ENCODE measurements at places on chromosomes 2 and 18. TPM values are rescaled to one million over a fixed set of nuclear protein-coding genes. Genes with fewer than 3 reads are reported as not detected.

DNA sequence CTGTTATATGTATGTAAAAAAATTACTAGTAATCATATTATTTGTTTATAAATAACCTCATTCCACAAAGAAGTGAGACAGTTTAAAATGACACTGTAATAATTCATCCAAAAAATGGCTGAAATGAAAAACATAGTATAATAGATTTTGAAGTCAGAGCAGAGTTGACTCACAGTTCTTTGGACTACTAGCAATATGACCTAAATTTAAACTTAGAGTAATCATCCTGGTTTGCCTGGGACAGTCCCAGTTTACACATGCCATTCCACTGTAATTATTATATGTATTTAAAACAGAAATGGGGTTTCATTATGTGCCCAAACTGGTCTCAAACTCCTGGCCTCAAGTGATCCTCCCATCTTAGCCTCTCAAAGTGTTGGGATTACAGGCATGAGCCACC lies 48.3 kb downstream of the CCDC88A start:
- no peak for DNase-seq
- H3K4me3 ChIP-seq, result no peak overlapping the region
- no peak overlapping the region for H3K27ac ChIP-seq
- H3K36me3 ChIP-seq, result peaks cover 13% of the 10 kb centered on the region

- H3K27me3 ChIP-seq, result no peaks in the 10 kb centered on the region
- peaks cover 6% of the 10 kb centered on the region for H3K4me1 ChIP-seq
- H3K4me3 ChIP-seq, result no peak overlapping the region
- no peak overlapping the region for H3K27ac ChIP-seq
- H3K36me3 ChIP-seq, result peaks cover 68% of the 10 kb centered on the region
- DNase-seq, result no peak
These were observed 10.9 kb downstream of the FAM98A start for GRCh38 chr2:33588232-33588631.

GRCh38 chr2:47598476-47598875 lies 184.5 kb upstream of the MSH6 start:
- H3K4me1 ChIP-seq, result no peaks in the 10 kb centered on the region
- no peaks in the 10 kb centered on the region for H3K36me3 ChIP-seq
- no peak overlapping the region for H3K27ac ChIP-seq
- DNase-seq, result no peak

DNA sequence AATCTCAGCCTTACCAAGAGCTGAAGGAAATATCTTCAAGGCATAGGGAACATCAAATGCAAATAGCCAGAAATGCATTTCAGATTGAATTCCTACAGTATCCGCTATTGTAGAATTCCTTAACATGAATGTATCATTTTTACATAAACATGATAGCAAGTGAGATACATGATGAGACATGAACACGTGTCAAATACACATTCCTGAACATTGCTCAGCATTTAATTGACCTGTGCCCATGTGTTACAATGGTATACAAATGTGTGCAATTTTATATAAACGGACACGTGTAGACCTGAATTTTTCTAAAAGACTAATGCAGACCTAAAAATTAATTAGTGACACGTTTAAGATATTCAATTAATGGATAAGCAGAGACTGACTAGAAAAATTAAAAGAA lies 133.0 kb upstream of the TLK1 start:
- no peak for DNase-seq
- no peak overlapping the region for H3K4me3 ChIP-seq
- no peaks in the 10 kb centered on the region for H3K27me3 ChIP-seq
- H3K4me1 ChIP-seq, result no peaks in the 10 kb centered on the region

Gene MRPL30
- total RNA-seq, result 39.1 TPM

Gene SH3BP4
- 59.7 TPM for total RNA-seq

Gene GALNT13
- 0.54 TPM for total RNA-seq

Gene TSN
- total RNA-seq, result 60.7 TPM

Gene NT5DC4
- total RNA-seq, result not detected

Gene CREB1
- total RNA-seq, result 71.3 TPM
